NCI-H1417 treated with DMSO at 0.1 percent for 48 hours (cell line): ENCODE measurements at places on chromosomes 1 and 21.

GRCh38 chr1:213179784-213180183, 128.7 kb downstream of the RPS6KC1 start:
- DNase-seq: no peak

DNA sequence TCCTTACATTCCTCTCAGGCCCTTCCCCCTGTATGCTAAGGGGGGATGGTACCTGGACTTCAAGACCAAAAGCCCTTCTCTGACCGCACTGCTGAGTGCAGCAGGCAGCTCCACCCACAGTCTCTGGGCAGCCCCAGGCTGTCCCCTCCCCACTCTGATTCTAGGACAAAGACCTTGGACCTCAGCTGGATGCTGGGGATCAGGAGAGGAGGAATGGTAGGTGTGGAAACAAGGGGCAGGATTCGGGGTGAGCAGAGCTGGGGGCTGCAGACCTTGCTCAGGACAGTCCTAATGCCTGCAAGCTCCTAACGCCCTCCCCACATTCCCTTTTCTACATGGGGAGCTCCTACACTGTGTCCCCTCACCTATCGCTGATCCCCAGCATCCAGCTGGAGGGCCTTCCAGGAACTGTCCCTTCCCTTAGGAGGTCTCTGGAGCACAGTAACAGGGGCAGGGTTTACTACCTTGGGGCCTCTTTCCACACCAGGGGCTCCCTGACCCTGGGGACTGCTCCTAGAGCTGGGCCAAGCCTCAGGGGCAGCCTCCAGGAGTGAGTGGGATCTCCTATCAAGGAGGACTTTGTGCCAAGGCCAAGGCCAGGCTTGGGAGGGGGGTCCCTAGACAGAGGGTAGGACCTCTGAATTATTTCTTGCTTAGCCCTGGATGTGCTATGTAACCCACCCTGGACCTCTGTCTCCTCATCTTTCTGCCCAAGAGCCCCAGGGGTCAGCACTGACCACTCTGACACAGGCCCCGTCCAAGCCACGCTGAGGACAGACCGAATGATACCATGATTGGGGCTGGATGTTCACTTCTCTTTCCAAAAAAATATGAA, 5.6 kb downstream of the CLDN19 start:
- no peak for DNase-seq

DNA sequence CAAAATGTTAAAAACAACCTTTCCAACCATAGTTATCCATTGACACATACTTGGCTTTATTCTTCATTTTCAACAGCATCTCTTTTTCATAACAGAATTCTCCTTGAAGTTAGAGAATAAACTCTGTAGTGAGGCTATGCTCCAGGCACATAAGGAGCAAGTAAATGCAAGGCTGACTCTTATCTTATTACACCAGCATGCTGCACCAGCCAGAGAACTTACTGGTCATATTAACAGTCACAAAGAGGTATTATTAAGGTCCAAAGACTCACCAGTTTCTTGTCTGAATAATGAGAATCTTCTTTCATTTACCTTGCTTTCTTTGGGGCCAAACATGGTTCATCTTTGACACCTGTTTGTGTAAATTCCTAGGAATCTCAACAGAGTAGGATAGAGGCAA, 71.3 kb upstream of the IVNS1ABP start:
- DNase-seq: no peak

DNA sequence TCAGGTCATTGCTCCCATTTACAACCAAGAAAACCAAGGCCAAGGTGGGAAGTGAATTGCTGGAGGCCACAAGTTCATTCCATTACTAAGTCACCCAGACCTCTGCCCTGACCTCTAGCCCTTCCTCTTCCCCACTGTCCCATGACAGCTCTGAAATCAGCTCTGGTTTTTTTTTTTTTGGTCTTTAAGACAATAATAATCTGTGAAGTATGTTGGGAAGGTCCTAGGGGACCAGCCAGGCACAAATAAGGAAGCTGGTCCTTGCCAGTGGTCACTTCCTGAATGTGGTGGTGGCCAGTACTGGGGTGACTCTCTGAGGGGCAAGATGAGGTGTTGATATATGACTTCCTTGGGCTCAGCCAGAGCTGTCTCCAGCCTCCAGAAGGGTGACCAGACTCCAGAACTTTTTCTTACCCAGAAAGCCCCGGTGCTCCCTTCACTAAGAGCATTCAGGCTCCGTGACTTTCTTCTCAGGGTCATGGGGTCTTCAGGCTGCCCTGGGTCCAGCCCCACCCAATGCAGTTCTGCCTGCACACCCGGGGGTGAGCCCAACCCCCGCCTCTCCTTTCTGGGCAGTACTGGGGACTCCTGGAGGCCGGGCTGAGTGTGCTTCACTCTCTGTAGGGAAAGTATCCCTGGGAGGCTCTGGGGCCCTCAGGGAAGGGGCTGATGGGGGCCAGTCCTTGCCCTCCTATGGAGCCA, 159.6 kb downstream of the PTPRU start:
- no peak for DNase-seq

DNA sequence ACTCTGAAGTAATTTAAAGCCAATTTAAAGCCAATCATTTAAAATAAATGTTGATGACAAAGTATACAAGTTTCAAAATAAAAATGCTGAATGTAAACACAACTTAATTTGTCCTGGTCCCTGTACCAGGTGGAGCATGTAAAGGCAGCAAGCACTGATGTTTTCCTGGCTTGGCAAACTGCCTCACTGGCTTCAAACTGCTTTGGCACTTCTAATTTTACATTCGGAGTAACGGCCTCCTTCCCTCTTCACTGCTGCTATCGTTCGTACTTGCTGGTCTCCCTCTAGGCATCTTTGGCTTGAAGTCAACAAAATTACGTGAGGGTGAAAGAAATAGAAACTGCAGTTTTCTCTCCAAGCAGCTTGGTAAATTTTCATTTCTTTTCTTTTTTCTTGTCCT, 287.9 kb downstream of the LTN1 start:
- no peak for DNase-seq

GRCh38 chr1:100306735-100307313, 40.8 kb downstream of the RTCA start:
- no peak for DNase-seq

- DNase-seq: no peak
Measured at GRCh38 chr1:236201786-236202185, 59.4 kb downstream of the GPR137B start.

- no peak for DNase-seq
Measured at GRCh38 chr1:234965111-234965510, 163.5 kb downstream of the TOMM20 start.

DNA sequence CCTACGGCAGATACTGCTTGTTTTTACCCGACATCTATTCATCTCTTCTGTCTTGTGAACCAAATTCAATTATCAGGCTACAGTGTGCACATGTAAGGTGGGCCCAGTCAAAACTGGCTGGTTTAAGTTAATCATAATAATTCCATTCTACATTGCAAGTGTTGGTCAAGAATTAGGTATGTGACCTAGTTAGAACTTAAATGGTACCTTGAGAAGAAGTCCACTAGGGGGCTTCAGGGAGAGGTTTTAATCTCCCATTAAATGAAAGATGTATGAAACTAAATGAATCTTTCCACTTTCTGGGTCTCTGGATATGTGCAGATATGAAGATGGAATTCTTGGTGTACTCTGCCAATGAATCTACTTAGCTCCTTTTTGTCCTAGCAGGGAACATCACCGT, 187.1 kb downstream of the CDC42BPA start:
- DNase-seq: no peak

DNA sequence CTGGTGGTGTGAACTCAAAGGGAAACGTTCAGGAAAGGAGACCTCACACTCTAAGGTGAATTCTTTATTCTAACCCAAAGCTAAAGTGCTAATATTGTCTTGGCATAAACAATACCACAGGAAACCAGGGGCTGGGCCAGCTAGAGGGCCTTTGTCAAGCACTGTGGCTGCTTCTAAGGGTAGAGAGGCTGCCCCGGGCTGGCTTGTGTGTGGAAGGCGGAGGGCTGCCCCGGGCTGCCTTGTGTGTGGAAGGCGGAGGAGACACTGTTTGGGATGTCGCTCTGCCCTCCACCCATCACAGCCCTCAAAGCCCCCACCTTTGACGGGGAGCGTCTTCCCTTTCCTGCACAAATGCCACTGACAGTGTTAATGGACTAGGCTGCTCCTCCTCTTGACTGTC, 216.8 kb downstream of the TOMM20 start:
- no peak for DNase-seq

- DNase-seq: no peak
Measured at GRCh38 chr1:228374711-228375577, 31.7 kb downstream of the TRIM11 start.
